ENCODE measurements at places on chromosomes 7 and 10.
A peak's percentile ranks its signal among the peaks of the same experiment; 100 is the strongest.

- H3K27ac ChIP-seq, result no peak overlapping the region
- H3K4me3 ChIP-seq, result no peak overlapping the region
- H3K36me3 ChIP-seq, result no peaks in the 10 kb centered on the region
- no peaks in the 10 kb centered on the region for H3K4me1 ChIP-seq
- no peaks in the 10 kb centered on the region for H3K27me3 ChIP-seq
- ATAC-seq, result peak; percentile 70
These were observed 61.8 kb downstream of the RASGEF1A start for GRCh38 chr10:43204943-43205671.

DNA sequence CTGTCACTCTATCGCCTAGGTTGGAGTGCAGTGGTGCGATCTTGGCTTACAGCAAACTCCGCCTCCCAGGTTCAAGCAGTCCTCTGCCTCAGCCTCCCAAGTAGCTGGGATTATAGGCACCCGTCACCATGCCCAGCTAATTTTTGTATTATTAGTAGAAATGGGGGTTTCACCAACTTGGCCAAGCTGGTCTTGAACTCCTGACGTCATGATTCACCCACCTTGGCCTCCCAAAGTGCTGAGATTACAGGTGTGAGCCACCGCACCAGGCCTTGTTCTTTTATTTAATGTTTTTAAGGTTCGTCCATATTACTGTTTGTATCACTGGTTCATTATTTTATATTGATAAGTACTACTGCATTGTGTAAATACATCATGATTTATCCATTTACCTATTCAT is 10.2 kb upstream of the ITGA8 start:
- H3K36me3 ChIP-seq, result no peaks in the 10 kb centered on the region
- no peak for ATAC-seq
- peaks cover 12% of the 10 kb centered on the region for H3K27me3 ChIP-seq
- H3K27ac ChIP-seq, result no peak overlapping the region
- no peaks in the 10 kb centered on the region for H3K4me1 ChIP-seq

GRCh38 chr10:110170142-110170971 is 37.0 kb upstream of the MXI1 start:
- peaks cover 21% of the 10 kb centered on the region for H3K4me1 ChIP-seq
- ATAC-seq, result no peak
- no peaks in the 10 kb centered on the region for H3K36me3 ChIP-seq
- peaks cover 64% of the 10 kb centered on the region for H3K27me3 ChIP-seq

DNA sequence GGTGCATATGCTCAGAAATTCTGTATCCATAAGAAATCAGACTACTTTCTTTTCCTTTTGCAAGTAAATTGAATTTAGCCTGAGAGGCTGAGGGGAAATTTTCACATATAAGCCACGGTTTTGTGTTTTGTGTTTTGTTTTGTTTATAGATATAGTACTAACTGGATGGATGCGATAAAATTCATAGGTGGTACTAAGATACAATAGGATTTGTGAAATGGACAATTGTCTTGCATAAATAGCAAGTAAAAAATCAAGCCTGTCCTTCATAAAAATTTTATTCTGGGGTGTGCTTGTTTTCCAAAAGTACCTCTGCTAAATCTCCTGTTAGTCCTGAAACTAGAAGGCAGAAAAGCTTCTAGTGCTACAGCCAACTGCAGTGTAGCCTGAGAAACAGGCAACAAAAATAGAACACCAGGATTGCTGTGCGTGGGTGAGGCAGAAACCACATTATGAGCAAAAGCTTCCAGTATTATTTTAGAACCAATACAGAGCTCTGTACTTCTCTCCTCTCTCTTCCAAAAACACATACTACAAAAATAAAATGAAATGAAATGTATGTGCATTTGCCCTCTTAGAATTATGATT is 634 bp upstream of the HDAC9 start:
- peak; percentile 71 for ATAC-seq
- H3K4me3 ChIP-seq, result peak overlapping the region; percentile 51
- peaks cover 5% of the 10 kb centered on the region for H3K4me1 ChIP-seq
- H3K27ac ChIP-seq, result no peak overlapping the region

- ATAC-seq, result no peak
- H3K27me3 ChIP-seq, result peaks cover 7% of the 10 kb centered on the region
- no peak overlapping the region for H3K4me3 ChIP-seq
- H3K27ac ChIP-seq, result no peak overlapping the region
- no peaks in the 10 kb centered on the region for H3K36me3 ChIP-seq
These were observed 238.3 kb upstream of the RNF32 start for GRCh38 chr7:156402255-156402654.

GRCh38 chr10:51658000-51658399 is 41.4 kb downstream of the CSTF2T start:
- no peak overlapping the region for H3K27ac ChIP-seq
- H3K27me3 ChIP-seq, result peaks cover 13% of the 10 kb centered on the region
- no peak for ATAC-seq
- no peak overlapping the region for H3K4me3 ChIP-seq

DNA sequence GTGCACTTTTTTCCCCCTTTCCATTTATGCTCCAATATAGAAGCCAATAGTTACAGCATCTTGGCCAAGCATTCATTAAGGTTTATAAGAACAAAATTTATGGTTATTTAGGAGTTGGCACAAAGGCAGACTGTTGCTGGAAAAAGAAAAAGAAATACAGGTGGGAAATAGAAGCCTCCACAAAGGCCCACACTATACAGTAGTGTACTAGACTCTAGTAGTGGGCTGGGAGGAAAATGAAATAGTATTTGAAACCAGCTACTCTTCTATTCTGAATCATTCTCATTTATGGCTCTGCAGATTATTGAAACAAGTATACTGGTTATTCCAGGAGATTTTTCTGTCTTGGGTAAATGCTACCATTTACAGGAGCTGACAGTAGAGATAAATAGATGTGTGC is 80.9 kb upstream of the CDK6 start:
- H3K36me3 ChIP-seq, result no peaks in the 10 kb centered on the region

DNA sequence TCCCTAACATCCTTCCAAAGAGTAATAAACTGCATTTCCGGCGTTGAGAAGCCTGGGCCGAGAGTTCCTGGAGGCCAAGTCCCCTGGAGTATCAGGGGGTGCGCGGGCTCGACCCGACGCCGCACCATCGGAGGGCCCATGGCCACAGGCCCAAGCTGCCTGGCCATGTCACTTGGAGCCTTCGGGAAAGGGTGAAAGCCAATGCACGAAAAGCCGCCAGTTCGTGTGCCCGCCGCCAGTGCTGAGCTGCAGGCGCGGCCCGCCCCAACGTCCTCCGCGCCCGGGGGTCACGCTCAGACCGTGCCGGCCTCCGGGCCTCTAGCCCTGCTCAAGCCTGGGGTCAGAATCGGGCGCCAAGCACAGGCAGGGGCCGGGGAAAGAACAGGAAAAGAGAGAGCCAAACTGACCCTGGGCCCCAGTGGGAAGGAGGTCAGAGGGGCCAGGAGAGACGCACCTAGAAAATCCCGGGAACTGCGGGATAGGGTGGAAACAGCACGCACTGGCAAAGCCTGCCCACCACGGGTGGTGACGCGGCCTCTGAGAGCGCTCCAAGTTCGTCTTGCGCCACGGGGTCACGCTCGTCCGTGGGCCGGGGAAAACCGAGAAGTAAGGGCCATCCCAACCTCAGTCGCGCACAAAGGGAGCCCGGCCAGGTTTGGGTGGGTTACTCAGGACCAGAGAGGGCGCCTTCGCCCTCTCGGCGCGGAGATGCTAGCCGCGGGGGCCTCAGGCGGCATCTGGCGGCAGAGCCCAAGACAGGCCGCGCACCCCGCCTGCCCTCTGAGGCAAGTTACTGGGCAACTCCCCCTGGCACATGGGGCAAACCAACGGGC is 4.2 kb upstream of the EBF3 start:
- H3K36me3 ChIP-seq, result peaks cover 8% of the 10 kb centered on the region
- peaks cover 34% of the 10 kb centered on the region for H3K27me3 ChIP-seq
- H3K4me1 ChIP-seq, result no peaks in the 10 kb centered on the region

DNA sequence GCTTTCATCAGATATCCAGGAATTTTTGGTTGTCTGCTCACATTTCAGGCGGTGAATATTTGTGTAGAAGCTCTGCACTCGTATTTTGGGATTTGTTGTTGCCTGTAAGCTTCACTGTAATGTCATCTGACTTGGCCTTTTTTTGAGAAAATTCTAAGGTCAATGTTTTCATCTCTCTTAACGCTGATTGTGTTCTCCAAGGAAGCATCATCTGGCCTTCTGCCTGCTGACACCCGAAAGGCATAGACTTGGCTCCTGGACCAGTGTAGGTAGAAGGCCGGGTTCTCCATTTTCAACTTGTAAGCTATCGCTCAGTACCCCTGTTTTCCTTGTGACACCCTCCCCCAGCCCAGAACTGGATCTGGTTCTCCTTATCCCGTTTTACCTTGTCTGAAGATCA is 44.2 kb downstream of the SLC13A1 start:
- no peaks in the 10 kb centered on the region for H3K27me3 ChIP-seq
- H3K4me3 ChIP-seq, result no peak overlapping the region
- H3K27ac ChIP-seq, result no peak overlapping the region
- H3K4me1 ChIP-seq, result no peaks in the 10 kb centered on the region
- H3K36me3 ChIP-seq, result no peaks in the 10 kb centered on the region

- H3K4me3 ChIP-seq, result no peak overlapping the region
- no peaks in the 10 kb centered on the region for H3K27me3 ChIP-seq
- ATAC-seq, result peak; percentile 77
- H3K27ac ChIP-seq, result no peak overlapping the region
- H3K36me3 ChIP-seq, result no peaks in the 10 kb centered on the region
These were observed 38.5 kb downstream of the CDK1 start for GRCh38 chr10:60816628-60817397.

GRCh38 chr7:25857376-25858067 is 294.5 kb upstream of the NFE2L3 start:
- H3K27ac ChIP-seq, result no peak overlapping the region
- no peak overlapping the region for H3K4me3 ChIP-seq
- peaks cover 47% of the 10 kb centered on the region for H3K27me3 ChIP-seq
- H3K4me1 ChIP-seq, result peaks cover 4% of the 10 kb centered on the region
- peaks cover 29% of the 10 kb centered on the region for H3K36me3 ChIP-seq

GRCh38 chr7:95323410-95324129 is 762 bp downstream of the PON1 start:
- H3K36me3 ChIP-seq, result no peaks in the 10 kb centered on the region
- peaks cover 11% of the 10 kb centered on the region for H3K27me3 ChIP-seq
- ATAC-seq, result no peak
- no peak overlapping the region for H3K27ac ChIP-seq
- H3K4me3 ChIP-seq, result no peak overlapping the region

- no peaks in the 10 kb centered on the region for H3K36me3 ChIP-seq
- peak overlapping the region; percentile 25 for H3K4me3 ChIP-seq
- no peak for ATAC-seq
- no peaks in the 10 kb centered on the region for H3K27me3 ChIP-seq
These were observed 6.1 kb downstream of the MMRN2 start for GRCh38 chr10:86951184-86951761.

GRCh38 chr7:1117321-1117928 is 29.5 kb downstream of the GPER1 start:
- no peaks in the 10 kb centered on the region for H3K27me3 ChIP-seq
- peak overlapping the region; percentile 67 for H3K27ac ChIP-seq
- H3K36me3 ChIP-seq, result peaks cover 7% of the 10 kb centered on the region
- H3K4me3 ChIP-seq, result no peak overlapping the region
- peaks cover 6% of the 10 kb centered on the region for H3K4me1 ChIP-seq

DNA sequence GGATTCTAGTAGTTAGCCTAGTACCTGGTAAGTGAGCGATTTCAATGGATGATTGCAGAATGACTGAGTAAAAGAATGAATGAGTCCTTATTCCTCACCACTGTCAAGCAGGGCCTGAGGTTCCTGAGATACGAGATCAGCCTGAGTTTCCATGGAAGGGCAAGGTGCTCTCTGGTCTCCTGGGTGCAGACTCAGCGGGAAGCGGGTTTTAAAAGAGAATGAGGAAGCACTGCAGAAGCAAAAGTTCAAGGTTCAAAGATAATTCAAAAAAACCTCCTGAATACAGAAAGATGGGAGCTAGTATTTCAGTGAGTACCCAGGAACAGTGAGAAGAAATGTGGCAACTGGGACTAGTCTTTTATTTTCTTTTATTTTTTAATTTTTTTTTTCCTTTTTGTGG is 4.3 kb downstream of the ZNF3 start:
- H3K27ac ChIP-seq, result no peak overlapping the region
- no peak overlapping the region for H3K4me3 ChIP-seq
- ATAC-seq, result no peak
- peaks cover 78% of the 10 kb centered on the region for H3K36me3 ChIP-seq

DNA sequence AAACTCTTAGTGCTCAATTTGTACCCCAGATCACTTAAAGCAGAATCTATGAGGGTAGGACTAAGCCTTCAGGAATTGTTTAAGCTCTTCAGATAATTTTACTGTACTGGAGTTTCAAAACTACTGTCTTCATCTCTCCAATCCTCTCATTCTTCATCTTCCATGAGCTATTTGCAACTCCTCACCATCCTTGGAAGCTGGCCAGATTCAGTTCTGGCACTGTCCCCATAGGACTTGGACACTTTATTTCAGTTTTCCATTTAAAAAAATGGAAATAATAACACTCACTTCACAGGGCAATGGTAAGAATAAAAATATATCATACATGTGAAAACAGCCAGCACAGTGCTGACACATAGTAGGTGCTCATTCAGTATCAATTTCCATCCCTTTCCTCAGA is 74.6 kb downstream of the PPP1R17 start:
- H3K4me3 ChIP-seq, result no peak overlapping the region
- no peaks in the 10 kb centered on the region for H3K27me3 ChIP-seq
- no peak for ATAC-seq

DNA sequence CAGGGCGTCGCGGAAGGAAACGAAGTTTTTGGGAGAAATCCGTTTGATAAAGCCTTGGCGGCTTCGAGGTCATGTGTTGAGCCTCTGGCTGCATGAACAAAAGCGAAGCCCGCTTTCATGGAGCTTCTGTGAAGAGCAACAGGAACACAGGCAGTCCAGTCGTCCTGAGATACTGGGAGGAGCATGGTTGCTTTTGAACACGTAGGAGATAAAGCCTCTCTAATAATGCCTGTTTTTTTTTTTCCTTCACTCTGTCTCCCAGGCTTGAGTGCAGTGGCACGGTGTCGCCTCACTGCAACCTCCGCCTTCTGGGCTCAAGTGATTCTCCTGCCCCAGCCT is 473 bp upstream of the ZNF32 start:
- peak overlapping the region; percentile 90 for H3K27ac ChIP-seq
- peaks cover 26% of the 10 kb centered on the region for H3K36me3 ChIP-seq
- peaks cover 4% of the 10 kb centered on the region for H3K27me3 ChIP-seq
- peak; percentile 1 for ATAC-seq
- H3K4me1 ChIP-seq, result peaks cover 4% of the 10 kb centered on the region
- peak overlapping the region; percentile 93 for H3K4me3 ChIP-seq

DNA sequence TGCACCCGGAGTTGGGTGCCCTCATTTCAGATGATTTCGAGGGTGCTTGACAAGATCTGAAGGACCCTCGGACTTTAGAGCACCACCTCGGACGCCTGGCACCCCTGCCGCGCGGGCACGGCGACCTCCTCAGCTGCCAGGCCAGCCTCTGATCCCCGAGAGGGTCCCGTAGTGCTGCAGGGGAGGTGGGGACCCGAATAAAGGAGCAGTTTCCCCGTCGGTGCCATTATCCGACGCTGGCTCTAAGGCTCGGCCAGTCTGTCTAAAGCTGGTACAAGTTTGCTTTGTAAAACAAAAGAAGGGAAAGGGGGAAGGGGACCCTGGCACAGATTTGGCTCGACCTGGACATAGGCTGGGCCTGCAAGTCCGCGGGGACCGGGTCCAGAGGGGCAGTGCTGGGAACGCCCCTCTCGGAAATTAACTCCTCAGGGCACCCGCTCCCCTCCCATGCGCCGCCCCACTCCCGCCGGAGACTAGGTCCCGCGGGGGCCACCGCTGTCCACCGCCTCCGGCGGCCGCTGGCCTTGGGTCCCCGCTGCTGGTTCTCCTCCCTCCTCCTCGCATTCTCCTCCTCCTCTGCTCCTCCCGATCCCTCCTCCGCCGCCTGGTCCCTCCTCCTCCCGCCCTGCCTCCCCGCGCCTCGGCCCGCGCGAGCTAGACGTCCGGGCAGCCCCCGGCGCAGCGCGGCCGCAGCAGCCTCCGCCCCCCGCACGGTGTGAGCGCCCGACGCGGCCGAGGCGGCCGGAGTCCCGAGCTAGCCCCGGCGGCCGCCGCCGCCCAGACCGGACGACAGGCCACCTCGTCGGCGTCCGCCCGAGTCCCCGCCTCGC is at the start of gene EGFR:
TSS of gene EGFR (plus strand) at position 657 of the 830 bp plus-strand sequence. CDS start 261 bp downstream, outside the sequence.
- no peak for ATAC-seq
- H3K4me3 ChIP-seq, result peak within 1 kb of the TSS; percentile 28
- H3K4me1 ChIP-seq, result no peaks in the 10 kb centered on the region
- no peak within 1 kb of the TSS for H3K27ac ChIP-seq
